ENCODE measurements at places on chromosomes 12 and 14. TPM values are rescaled to one million over a fixed set of nuclear protein-coding genes. Genes with fewer than 3 reads are reported as not detected.

Gene PRPF39
- 69.7 TPM for polyA plus RNA-seq

Gene LRFN5
- 11.8 TPM for polyA plus RNA-seq

Gene RPL10L
- not detected for polyA plus RNA-seq

Gene CPNE6
- polyA plus RNA-seq = not detected

Gene PAPLN
- polyA plus RNA-seq = 35.3 TPM

Gene RND1
- polyA plus RNA-seq = 3.0 TPM

Gene KDM2B
- polyA plus RNA-seq = 79.4 TPM

Gene ALG10B
- polyA plus RNA-seq = 9.7 TPM

Gene KHNYN
- polyA plus RNA-seq = 55.8 TPM

Gene BBOF1
- polyA plus RNA-seq = 14.4 TPM

All from renal pelvis (tissue), 12 donors.